Activated CD4-positive, alpha-beta T cell treated with anti-CD3 and anti-CD28 coated beads, Interleukin-2, amount 10 ng/mL, durations not matched to agents 7 days and 5 days (primary cell): ENCODE measurements at places on chromosomes 13 and 19. TPM values are rescaled to one million over a fixed set of nuclear protein-coding genes. Genes with fewer than 3 reads are reported as not detected.

DNA sequence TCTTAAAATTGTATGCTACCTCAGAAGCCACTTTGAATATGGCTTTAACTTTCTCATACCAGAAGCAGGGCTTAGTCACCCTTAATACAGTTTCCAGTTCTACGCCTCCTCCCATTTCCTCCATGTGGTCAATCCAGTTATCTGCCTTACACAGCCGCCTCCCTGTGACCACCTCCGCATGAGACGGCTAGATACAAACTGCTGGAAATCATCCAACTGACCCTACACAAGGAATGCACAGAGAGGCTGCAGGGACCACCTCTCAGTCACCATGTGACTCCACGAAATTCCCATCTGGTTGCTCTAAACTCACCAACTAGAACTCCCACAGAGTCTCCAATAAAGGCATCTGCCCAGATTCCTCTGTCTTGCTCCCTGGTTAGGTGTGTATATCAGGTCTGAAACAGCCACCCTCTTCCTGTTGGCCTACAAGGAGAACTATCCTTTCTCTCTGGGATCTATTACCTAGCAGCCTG, 6.8 kb downstream of the ZNF564 start:
- no peak for DNase-seq

CAPN12 gene
- 3.5 TPM for total RNA-seq

- no peak for DNase-seq
Measured at GRCh38 chr13:79946556-79946955, 394.4 kb downstream of the SPRY2 start.

- DNase-seq, result no peak
Measured at GRCh38 chr13:112804374-112804773, 114.5 kb downstream of the ATP11A start.

IQCN gene
- total RNA-seq, result 6.3 TPM

KLC3 gene
- not detected for total RNA-seq

SLC10A2 gene
- not detected for total RNA-seq

DNA sequence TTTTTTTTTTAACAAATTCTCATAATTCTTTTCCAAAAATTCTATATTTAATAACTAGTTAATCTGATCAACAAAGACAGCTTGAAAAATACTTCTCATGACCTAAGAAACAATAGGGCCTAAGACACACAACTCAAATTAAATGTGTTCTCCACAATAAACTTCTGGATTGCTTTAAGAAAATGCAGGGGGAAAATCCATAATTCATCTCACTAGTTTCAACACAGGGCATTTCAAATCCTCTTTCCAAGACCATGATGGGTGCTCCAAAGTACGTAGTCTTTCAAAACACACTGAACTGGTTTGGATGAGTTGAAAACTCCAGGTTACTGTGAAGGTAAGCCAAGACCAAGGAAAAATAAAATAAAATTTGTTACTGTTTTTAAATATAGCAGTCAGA, 62.6 kb downstream of the DCLK1 start:
- no peak for DNase-seq

- DNase-seq, result no peak
Measured at GRCh38 chr13:72884101-72884500, 102.2 kb downstream of the PIBF1 start.

ZNF723 gene
- total RNA-seq, result not detected

DNA sequence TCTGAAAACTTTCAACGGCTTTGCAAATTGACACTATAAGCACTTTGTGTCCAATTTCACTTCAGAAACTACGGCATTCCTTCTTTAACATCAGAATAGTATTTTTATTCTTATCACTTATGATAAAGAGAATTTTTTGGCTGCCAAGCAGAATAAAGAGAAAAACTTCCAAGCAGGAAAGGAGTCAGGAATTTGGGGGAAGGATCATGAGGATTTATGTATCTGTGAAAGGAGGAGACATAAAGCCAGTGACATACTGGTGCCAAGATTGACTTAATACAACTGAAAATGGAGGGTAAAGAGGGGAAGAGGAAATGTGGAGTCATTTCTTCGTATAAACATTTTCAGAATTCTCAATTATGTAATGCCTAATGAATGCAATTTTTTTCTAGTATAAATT, 94.7 kb downstream of the RBM26 start:
- DNase-seq, result no peak

GNG8 gene
- not detected for total RNA-seq

DNA sequence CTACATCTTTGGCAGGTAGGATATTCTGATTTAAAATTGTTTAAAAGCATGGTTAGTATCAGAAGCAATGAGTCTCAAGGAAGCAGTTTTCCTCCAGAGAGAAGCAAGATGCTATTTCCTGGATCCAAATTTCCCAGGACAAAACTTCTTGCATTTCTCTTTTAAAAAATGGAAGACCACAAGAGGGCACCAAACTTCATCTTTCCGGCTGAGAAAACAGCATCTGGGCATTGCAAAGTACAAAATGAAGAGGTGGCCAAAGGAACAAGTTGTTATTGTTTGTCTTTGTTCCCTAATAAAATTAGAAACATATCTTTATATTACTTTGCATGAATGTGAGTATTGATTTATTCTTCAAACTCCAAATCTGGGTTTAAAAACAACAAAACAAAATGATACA, 60.0 kb upstream of the LRCH1 start:
- DNase-seq, result peak; percentile 23

- no peak for DNase-seq
Measured at GRCh38 chr13:74920920-74921319, 561.0 kb downstream of the TBC1D4 start.

DNA sequence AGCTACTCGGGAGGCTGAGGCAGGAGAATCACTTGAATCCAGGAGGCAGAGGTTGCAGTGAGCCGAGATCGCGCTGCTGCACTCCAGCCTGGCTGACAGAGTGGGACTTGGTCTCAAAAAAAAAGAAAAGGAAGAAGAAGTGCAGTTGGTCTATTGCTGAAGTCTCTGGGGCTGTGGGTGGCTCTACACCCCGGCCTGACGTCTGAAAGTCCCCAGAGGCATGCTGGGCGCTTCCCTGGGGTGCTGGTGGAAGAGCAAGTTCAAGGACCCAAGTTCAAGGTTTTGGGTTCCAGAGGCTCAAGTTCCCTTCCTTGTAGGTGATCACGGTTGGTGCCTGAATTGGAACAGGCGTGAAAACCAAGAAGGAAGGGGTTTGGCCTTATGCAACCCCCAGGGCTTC, 3.8 kb downstream of the HCN2 start:
- DNase-seq, result no peak

LGI4 gene
- total RNA-seq, result 0.37 TPM
